ENCODE measurements at places on chromosomes 7 and 10. TPM values are rescaled to one million over a fixed set of nuclear protein-coding genes. Genes with fewer than 3 reads are reported as not detected.

Gene GIMAP1
- 2.4 TPM for total RNA-seq

DNA sequence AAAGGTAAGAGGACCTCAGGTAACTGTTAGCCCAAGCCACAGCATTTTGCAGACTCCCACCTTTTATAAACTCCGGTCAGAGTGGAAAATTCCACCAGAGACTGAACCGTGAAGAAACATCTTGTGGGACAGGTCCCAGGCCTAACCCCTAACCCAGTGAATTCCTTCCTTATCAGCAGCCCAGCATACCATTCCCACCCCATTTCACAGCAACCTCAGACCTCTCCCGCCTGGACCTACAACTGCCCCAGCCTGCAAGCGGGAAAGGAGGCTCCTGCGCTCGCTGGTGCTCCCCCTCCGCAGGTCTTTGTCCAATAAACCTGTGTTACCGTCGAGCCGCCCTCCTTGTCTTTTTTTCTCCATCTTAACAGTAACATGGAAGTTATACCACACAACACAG, 736.6 kb downstream of the MAGI2 start:
- no peak for DNase-seq

DNA sequence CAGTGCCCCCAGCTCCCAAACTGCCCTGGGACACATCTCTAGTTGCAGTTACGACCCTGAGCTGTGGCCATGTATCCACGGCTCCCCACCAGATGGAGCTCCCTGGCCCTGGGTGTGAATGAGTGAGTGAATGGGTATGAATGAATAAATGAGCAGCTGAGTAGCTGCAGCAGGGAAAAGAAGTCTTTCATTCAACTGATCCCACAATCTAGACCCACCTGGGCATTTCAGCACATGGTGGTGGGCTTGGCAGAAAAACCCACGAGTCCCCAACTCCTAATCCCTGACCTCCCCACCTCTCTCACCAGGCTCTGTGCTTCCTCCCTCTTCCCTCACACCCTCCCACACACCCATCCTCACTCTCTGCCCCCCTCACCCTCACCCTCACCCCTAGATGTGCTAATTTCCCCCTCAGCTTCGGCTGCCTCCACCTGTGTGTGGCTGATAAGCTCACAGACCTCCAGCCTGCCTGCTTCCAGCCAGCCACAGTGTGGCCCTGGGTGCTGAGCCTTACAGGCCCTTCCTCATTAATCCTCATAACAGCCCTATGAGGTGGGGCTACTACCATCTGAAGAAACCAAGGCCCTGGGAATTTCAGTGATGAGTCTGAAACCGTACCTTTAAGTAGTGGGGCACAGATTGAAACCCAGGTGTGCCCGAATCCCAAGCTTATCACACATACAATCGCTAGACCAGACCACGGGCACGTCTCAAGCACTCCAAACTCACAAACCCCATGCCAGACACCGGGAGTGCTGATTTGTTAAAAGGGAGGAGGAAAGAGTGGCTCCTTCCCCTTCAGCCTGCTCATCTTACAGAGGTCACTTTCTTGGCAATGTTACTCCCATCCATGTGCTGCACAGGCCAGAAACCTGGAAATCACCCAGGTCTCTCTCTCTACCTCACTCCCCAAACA, 2.2 kb upstream of the ATP6V1F start:
- no peak for DNase-seq

Gene KIF5B
- 122 TPM for total RNA-seq

DNA sequence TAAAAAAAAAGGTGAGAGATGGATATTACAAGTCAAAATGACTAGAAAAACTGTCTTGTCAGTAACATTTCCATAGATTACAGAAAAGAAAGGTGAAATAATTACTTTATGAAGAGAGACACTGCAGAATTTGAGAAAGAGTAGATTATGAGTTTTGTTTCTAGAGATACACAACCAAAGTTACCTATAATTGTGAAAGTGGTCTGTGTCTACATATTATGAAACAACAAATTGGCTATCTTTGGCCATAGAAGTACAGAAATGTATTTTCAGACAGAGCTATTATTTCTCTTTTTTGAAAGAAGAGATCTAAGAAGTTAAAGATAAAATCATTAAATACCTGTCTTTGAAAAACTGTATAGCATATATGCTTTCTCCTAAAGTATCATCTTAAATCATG, 30.1 kb downstream of the KCND2 start:
- DNase-seq = no peak

Gene KCNH2
- 10.4 TPM for total RNA-seq

- DNase-seq = no peak
Observed at GRCh38 chr10:133565441-133566294, at the start of gene SYCE1. Gene SYCE1 (minus strand): TSS chr10:133565583. CDS start chr10:133565529, 54 bp downstream.

- peak; percentile 22 for DNase-seq
Observed at GRCh38 chr10:34480345-34480744, 334.8 kb downstream of the PARD3 start.

Measured in left colon (tissue), 2 donors.